ENCODE measurements at places on chromosomes 7 and 10. TPM values are rescaled to one million over a fixed set of nuclear protein-coding genes. Genes with fewer than 3 reads are reported as not detected.
A peak's percentile ranks its signal among the peaks of the same experiment; 100 is the strongest.

DNA sequence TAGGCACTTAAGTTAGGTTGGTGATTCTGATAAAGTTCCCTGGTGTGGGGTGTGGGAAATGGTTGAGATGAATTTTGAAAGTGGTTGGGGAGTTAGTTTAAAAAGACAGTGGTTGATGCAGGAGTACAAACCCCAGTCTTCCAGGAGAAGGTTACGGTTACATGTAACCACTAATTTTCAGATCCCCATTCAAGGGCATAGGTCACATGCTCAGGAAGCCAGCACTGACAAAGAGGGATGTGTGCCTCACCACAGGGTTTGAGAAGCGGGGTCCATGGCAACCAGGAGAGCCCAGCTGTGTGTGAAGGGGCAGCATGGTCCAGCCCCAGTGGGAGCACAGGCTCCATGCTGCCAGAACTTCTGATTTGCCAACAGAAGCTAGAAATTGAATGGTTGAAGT, 144.2 kb downstream of the MDFIC start:
- no peak for DNase-seq

DNA sequence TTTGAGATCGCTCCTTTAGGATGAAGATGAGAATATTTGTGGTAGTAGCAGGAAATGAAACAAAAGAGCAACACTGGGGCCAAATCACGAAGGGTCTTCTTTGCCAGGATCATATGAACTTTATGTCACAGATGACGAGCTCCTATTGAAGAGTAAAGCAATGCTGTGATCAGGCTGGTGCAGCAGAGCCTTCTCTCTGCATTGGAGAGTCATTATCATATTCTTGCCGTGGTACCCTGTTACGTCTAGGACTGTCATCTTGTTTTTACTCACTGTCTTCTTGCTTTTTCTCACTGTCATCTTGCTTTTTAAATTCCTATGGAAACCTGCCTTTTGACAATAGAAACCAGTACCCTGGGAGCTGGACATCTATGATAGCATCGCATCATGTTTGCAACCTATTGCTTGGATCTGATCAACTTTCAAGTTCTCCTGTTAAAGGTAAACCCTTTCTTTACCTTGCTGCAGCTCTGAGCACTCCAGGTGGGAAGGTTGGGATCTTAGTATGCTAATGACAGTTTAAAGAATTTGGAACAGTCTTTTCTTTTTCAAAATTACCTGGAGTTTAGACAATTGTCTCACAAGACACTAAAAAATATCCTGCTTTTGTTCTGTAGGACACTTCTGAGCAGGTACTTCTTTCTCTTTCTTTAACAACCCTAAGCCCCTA, 27.9 kb upstream of the CACNA2D1 start:
- DNase-seq: no peak

DNA sequence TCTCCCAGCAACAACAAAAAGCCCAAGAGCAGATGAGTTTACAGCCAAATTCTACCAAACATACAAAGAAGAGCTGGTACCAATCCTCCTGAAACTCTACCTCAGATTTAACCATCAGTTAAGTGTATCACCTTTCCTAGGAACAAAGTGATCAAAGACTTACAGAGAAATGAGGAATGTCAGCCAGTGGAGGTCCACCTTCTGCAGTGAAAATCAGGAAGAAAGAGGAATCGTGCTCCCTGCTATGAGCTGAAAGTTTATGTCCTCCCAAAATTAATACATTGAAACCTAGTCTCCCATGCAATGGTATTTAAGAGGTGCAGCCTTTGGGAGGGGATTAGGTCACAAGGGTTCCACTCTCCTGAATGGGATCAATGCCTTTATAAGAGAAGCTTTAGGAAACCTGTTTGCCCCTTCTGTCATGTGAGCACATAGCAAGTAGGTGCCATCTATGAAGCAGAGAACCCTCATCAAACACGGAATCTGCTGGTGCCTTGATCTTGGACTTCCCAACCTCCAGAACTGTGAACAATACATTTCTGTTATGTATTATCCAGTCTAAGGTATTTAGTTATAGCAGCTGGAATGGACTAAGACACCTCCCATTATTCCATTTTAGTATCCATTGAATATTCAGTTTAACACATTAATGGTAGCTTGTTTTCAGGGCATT, 139.0 kb upstream of the FZD8 start:
- DNase-seq: no peak

- peak; percentile 84 for DNase-seq
These were observed 175.8 kb downstream of the TNS3 start for GRCh38 chr7:47405921-47406800.

DNA sequence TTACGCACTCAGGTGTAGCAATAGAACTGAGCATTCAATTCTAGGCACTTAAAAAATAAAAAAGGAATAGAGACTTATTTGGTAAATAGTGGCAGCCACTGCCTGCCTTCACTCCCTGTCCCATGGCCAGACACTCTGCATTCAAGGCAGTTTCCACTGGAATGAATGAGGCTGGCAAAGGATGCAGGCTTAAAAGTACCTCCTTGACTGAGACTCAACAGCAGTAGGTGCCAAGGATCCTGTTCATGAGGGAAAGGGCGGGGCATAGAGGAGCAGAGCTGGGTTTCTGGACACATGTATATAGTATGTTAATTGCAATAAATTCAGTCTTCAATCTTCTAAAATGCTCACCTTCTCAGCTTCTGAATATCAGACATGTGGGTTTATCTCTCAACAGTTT, 242.6 kb downstream of the PHF14 start:
- no peak for DNase-seq

GRCh38 chr7:74320645-74321221, 31.5 kb downstream of the CLIP2 start:
- no peak for DNase-seq

DNA sequence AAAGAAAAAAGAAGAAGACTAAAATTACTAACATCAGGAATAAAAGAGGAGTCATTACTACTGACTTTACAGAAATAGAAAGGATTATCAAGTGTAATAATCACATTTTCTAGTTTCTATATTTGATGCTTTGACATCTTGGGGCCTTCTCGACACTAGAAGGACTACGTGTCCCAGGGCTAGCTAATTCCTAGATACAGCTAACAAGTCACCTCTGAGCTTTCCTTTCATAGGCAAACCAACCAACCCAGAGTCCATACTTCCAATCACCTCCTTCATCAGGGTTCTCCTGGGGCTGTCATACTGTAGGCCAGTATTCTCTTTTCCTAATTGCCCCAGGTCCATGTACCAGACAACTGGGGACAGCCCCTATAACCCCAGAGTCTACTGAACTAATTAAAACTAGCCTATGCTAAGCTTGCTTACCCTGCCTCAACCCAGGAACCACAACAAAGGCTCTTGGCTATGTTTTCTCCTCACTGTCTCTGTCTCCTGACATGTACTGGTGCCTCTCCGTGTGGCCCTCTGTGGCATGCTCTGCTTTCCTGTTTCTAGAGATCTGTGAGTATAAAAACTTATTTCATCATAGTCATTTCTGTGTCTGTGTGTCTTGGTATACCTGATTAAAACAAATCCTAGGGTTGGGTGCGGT, 6.7 kb upstream of the PARP12 start:
- no peak for DNase-seq

DNA sequence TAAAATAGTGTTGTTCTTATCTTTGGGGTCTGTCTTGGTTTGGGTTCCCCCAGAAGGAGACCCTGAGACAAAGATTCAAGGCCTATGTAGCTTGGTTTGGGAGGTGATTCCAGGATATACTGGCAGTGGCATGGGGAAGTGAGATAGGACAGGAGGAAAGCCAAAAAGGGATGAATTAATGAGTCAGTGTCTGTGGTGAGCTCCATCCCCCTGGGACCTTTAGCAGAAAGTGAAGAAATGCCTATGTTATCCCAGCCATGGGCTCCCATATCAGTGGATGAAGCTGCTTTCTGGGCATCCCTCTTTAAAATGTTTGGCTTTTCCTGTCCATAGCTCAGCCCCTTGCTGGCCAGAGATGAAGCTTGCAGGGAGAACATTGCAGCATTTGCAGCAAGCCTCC, 217.0 kb upstream of the CTBP2 start:
- DNase-seq: no peak

DNA sequence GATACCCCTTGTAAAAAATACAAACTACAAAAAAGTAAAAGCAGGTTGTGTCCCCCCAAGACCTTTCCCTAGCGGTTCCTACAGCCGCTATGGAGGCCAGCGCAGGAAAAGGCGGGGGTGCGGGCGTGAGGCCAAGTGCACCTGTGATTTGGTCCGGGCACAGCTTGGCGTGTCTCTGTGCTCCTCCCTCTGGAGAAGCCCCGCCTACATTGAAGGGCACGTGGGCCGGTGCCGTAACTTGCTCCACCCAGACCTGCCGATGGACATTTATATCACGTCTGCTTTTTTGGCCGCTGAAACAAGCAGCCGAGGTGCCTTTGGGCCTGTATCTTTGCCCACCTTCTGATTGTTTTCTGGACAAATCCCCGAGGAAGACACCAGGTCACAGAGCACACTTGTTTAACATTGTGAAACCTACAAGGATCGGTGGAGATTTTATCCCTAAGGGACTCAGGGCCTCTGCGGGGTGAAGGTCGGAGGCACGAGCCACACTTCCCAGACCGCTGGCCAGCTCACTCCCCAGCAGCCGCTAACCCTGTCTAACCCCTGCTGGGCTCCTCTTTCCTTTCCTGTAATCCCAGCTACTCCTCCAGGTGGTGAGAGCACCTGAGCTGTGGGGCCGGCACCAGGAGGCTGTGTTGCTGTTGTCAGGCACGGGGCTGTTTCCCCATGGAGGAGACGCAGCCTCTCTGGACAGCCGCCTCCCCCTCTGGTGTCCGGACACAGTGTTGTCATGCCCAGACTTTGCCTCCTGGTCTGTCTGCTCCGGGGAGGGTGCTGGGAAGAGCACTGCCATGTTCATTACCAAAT, 18.8 kb upstream of the INPP5A start:
- DNase-seq: peak; percentile 80

GRCh38 chr7:155746188-155746587, 66.1 kb downstream of the SHH start:
- DNase-seq: no peak

- DNase-seq: no peak
These were observed 151.8 kb upstream of the AHR start for GRCh38 chr7:17146621-17147020.

GRCh38 chr10:65762311-65762710, 1163.5 kb upstream of the LRRTM3 start:
- no peak for DNase-seq

- DNase-seq: no peak
These were observed 97.3 kb upstream of the SFMBT2 start for GRCh38 chr10:7507887-7508726.

GRCh38 chr7:70052691-70053090, 454.4 kb downstream of the AUTS2 start:
- DNase-seq: no peak

GRCh38 chr7:73988197-73988596, 39.8 kb upstream of the ELN start:
- no peak for DNase-seq

- DNase-seq: no peak
These were observed 14.5 kb downstream of the FAM24B start for GRCh38 chr10:122864901-122865300.

DNA sequence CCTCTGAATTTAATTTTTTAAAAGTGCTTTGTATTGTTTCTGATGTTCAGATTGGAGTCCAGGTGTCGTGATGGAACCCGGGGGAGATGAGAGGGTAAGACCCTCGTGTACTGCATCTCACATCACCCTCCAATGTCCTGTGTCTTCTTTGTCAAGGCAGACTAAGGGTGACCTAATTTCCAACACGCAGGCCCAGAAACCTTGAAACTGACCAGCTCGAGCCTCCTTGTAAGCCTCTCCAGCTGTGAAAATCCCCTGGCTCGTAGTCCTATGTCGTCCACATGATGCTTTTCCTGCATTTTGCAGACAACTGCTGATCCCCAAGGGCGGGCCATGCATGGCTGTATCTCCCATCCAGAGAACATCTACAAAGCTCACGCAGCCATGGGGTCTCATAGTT, 220.2 kb downstream of the ARHGAP12 start:
- no peak for DNase-seq

DNA sequence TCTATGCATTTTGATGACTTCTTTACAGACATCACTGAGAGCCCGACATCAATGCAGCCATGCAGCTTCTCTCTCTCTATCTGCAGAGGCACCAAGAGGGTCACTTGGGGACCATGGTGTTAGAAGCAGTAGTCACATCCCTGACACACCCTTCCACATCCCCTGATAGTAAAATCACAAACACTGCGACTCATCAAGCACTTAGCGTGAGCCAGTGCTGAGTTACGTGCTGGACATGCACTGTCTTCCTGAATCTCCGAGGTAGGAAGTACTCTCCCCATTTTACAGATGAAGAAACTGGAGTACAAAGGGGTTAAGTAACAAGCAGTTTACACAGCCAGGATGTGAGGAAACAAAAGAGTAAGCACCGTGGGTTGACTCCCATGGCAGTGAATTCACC, 109.2 kb downstream of the OSBPL3 start:
- DNase-seq: no peak

DNA sequence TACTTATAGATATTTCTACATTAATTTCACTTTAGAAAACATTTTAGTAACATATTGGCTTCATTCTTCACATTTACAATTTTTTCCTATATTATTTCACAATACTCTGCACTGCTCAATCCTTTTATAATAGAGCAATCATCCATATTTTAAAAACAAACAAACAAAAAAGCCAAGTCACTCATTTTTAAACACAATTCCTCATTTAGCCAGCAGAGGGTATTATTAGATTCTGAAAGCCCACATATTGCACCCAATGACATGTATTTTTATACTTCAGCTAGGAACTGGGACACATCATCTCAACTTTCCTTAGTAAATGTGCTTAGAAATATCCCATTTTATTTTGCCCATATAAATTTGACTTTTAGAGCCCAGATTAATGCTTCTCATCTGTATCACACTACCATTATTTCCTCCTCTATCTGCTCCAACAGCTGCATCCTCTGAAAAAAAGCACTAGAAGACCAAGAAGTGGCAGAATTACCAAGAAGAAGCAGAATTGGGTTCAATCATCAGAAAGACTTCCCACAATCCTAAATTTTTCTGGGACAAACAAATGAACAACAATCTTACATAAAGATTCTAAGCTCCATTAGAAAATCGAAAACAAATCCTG, 29.5 kb downstream of the CTNNA3 start:
- DNase-seq: no peak

ARHGAP21 gene
- 104 TPM for total RNA-seq

CALN1 gene
- total RNA-seq: 0.53 TPM

CNPY1 gene
- not detected for total RNA-seq

ZNF485 gene
- 3.8 TPM for total RNA-seq

CRTAC1 gene
- 23.0 TPM for total RNA-seq

JAZF1 gene
- 21.7 TPM for total RNA-seq

ENO4 gene
- 1.2 TPM for total RNA-seq

ATRNL1 gene
- total RNA-seq: 5.6 TPM

DGKB gene
- 3.6 TPM for total RNA-seq

ADRA2A gene
- total RNA-seq: 11.4 TPM

NPC1L1 gene
- total RNA-seq: 0.45 TPM

OR13A1 gene
- not detected for total RNA-seq

Data from sciatic nerve (tissue), 2 donors.